ENCODE measurements at places on chromosomes 1 and 21.

DNA sequence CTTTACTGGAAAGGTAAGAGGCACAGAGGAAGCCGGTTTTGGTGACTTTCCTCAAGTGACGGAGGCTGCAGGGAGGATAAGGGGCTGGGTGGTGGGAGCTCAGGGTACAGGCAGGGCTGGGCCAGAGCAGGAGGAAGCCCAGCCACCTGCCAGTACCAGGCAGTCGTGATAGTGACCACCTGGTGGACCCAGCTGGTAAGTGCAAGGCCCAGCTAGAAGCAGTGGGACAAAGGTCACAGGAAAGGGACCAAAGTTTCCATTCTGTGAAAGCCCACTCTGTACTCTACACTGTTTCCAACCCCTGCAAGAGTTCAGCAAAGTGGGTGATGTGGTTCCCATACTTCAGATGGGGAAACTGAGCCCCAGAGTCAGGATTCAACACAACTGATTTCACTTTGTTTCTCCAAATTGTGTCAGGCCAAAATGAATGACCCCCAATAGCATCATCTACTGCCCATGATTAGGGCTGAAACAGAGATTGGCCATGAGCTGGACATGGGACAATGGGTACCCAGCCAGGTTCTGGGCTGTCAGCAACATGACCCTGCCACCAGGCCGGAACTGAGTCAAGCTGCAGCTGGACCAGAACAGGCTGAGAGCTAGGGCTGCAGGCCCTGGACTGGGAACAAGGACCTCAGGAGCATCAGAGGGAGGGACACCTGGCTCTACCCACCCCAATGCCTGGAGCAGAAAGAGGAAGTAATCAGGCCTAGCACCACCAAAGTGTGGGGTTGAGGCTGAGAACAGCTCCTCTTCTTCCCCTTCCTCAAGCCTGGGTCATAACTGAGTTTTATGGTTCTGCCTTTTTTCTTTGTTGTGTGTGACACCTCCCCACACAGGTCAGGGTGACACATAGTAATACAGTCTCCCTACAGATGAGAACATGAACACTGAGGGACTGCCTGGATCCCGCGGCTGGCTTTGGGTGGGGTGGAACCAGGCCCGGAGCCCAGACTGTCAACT is 50.2 kb downstream of the KCNN3 start:
- no peak for DNase-seq

DNA sequence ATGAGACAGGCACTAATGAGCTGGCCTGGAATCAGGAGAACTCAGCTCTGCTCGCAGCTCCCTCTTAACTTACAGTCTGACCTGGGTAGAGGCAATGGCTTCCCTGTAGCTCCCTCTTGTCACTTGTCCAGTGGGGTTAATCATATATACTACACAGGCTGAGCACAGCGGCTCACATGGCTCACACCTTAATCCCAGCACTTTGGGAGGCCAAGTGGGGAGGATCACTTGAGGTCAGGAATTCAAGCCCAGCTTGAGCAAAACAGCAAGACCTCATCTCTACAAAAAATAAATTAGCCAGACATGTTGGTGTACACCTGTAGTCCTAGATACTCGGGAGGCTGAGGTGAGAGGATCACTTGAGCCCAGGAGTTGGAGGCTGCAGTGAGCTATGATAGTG is 4.2 kb downstream of the S100A6 start:
- no peak for DNase-seq

DNA sequence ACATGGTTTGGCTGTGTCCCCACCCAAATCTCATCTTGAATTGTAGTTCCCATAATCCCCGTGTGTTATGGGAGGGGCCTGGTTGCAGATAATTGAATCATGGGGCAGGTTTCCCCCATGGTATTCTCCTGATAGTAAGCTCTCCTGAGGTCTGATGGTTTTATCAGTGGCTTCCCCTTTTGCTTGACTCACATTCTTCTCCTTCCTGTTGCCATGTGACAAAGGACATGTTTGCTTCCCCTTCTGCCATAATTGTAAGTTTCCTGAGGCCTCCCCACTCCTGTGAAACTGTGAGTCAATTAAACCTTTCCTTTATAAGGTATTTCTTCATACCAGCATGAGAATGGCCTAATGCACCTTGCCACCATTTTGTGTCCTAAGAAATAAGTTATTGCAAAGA is 415.0 kb downstream of the COL11A1 start:
- no peak for DNase-seq

DNA sequence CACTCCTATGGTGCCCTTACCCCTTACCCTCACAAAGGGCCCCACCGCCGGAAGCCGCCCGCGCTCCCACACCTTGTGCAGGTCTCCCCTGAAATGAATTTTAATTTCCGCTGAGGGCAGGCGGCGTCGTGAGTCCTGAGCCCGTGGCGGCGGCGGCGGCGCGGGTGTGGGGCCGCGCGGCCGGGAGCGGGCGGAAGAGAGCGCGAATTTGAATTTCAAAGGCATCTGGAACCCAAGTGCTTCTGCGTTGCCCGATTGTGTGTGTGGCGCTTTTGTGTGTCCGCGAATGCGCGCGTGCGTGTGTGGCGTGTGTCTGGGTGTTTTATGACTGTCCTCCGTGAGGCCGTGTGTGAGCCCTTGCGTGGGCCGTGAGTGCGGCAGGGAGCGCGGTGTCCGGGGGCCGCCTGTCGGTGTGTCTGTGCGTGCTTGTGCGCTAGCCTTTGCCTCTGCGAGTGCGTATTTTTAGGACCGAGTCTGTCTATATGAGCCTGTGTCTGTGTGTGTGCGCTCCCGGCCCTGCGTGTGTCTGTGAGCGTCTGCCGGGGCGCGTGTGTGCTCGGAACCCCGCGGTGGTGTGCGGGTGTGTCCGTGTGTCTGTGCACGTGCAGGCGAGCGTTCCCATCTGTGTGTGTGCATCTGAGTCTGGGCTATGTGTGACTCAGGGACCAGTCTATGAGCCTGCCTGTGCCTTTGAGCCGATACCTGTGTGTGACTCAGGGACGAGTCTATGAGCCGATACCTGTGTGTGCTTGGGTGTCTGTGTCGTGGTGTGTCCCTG is 7.9 kb upstream of the ADGRB2 start:
- DNase-seq: no peak

DNA sequence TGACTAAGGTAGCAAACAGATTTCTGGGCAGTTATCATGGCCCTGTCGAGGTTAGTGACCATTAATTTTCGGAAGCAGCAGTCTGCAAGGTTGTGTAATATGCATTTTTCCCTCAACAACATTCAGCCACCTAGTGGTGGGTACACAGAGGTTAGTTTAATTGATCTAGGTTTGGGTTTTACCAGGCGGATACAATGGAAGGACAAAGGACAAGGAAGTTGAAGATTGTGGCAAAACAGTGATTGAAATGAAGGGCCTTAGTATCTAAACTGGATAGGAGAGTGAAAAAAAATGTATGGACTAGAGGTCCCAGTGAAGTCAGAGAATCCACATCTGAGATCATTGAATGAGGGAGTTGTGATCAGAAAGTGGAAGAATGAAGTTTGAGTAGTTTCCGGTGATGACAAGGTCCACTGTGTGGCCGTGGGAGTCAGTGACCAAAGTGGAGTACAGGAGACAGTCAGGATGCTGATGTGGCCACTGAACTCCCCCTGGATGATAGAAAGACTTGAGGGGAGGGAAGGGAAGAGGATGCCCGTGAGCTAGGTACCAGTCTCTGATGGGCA is 2.8 kb downstream of the ARMH1 start:
- DNase-seq: no peak

- no peak for DNase-seq
These were observed 9.4 kb upstream of the ELAPOR1 start for GRCh38 chr1:109104364-109105151.

DNA sequence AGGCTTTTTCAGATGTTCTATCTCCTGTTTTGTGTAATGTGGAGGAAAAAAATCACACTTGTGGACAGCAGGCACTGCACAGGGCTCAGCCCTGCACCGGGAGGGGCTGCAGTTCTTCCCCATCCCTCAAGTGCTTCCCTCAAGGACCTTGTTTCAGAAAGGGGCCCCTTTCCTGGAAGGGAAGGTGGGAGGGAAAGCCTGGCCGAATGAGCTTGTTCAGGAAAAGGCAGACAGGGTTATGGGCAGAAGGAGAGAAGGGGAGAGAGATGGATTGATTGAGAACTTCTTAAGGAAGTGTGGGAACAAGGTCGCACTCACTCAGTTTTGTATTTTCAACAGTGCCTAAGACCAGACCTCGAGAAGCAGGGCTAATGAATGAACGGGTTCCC is 41.2 kb downstream of the OLFML2B start:
- no peak for DNase-seq

DNA sequence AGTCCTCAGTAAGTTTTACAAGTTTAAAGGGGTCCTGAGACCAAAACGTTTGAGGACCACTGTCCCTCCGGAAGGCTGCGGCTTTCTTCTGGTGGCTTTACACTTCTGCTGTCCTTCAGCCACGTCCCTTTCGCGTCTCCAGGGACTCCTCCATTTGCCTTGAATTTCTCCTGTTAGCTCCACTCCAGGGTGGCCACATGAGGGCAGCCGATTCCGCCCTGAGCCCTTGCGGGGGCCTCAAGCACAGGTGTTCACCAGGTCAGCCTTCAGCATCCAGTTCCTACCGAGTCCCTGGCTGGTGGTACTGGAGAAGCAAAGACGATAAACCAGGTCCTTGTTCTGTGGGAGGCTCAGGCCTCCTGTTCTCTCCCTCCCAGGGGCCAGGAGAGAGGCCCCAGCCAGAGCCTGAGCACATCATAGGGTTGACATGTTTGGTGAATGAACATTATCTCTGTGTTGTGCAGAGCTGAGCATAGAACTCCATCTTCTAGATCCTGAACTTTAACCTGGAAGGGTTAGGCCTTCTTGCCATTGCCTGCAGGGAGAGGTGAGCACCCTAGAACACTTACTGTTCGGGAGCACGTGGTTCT is 27.4 kb upstream of the COQ8A start:
- peak; percentile 12 for DNase-seq

DNA sequence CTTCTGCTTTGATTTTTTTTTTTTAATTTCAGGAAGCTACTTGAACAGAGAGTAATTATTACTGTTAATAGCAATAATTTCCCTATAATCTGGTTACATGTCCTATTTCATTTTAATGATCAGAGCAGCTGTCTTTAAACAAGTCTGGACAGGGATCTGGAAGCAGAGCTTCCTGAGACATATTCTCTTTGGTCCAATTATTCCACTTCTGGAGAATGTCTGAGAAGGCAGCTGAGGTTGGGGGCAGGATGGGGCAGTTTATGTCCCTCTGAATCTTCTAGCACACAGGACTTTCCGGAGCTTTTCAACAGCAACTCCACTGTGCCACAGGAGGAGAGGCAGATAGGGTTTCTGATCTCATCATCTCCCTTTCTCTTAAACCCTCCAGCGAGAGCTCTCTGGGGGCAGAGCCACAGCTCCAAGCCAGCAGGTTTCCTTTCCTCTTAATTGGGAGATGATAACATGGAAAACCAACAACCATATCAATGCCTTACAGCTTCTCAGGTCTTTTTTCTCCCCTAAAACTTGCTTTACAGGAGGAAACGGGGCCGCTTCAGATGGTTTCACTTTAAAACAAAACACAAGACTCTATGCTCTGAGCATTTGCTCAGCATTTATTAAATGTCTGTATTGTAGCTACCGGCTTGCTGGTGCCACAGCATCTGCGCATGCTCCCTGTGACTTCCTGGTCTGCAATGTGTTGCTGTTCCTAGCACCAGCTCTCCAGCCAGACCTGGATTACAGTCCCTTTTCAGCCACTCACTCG is 425.7 kb upstream of the USP24 start:
- peak; percentile 2 for DNase-seq

- DNase-seq: peak; percentile 48
These were observed at the start of gene DNAJC6 for GRCh38 chr1:65309304-65310077. TSS of gene DNAJC6 (plus strand) at chr1:65309543. CDS start at chr1:65309746, 203 bp downstream.

DNA sequence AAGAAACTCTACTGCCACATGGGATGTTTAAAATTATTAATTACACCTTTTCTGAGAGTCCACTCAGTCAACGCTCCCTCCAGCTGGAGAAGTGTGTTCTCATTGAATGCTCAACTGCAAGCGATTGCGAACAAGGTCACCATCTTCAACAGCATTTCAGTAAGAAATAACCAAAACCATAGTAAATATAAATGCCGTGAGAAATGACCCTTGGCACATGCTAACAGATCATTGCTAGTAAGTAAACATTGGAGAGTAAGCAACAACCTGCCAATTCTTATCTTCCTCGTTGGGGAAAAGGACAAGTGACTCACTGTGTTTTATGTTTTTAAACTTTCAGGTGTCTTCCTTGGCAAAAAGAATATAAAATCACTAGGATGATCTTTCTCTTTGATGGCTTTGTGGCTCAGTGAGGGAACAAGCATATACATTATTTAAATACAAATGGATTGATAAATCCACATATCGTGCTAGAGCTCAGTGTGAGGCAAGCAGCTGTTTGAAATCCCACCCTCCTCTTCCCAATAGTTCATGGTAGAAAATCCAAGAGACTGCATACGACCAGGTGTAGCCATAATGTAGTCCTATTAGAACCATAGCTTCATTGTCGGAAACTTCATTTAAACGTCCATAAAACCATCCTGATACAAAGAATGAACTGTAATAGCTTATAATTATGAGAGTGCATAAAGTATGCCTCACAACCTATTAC is 214.6 kb downstream of the GRIK1 start:
- no peak for DNase-seq

DNA sequence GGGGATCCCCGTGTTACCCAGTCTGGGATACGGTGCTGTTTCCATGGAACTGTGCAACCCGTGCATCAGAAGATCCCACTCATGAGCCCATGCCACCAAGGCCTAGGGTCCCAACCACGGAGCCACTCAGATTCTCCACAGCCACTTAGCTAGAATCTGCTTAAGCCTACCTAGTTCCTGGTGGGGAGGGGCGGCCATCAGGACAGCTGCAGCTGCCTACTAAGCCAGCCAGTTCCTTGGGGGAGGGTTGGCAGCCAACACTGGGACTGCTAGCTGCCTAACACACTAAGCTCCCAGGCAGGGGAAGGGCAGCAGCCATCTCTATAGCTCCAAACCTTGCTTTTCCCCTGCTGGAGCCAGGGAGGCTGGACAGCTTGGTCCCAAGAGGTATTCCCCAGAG is 549.2 kb upstream of the BRINP3 start:
- DNase-seq: no peak

GRCh38 chr1:147225193-147225730 is at the start of gene FMO5:
TSS of gene FMO5 (minus strand) at chr1:147225339. CDS start at chr1:147225029, 310 bp downstream.
- peak; percentile 20 for DNase-seq

GRCh38 chr1:177799746-177800145 is 170.1 kb downstream of the SEC16B start:
- no peak for DNase-seq

DNA sequence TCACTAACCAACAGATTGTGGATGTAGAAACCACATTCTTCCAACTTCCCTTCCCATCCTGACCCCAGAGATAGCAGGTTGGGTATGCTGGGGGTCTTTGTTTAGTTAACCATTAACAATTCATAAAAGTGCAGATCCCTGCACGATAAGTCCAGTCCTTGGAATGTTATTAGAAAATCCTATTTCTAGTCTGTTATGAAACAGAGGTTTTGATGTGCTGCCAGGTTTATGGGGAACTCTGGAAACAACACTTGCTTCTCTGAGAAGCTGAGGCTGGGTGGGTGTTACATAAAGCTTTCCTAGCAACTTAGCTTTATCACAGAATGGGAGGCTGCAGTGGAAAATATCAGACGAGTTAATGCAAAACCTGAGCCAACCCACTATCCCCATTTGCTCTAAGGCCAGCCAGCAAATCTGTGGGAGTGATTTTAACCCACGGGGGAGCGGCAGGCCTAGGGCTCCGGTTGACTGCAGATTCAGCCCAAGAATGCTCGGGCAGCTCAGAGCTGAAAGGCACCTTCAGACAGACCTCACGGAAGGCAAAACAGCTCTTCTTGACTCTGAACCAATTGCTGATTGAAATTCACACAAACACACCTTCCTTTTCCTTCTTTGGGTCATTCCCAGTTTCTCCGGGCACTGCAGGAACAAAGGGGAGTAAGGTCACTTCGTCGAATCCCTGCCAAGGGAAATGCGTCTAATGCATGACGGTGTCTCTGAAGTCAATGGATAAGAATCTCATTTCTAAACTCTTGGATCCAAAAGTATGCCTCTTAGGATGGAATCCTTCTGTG is 111.7 kb upstream of the IRF2BP2 start:
- DNase-seq: no peak
